ENCODE measurements at places on chromosomes 16 and 17.

DNA sequence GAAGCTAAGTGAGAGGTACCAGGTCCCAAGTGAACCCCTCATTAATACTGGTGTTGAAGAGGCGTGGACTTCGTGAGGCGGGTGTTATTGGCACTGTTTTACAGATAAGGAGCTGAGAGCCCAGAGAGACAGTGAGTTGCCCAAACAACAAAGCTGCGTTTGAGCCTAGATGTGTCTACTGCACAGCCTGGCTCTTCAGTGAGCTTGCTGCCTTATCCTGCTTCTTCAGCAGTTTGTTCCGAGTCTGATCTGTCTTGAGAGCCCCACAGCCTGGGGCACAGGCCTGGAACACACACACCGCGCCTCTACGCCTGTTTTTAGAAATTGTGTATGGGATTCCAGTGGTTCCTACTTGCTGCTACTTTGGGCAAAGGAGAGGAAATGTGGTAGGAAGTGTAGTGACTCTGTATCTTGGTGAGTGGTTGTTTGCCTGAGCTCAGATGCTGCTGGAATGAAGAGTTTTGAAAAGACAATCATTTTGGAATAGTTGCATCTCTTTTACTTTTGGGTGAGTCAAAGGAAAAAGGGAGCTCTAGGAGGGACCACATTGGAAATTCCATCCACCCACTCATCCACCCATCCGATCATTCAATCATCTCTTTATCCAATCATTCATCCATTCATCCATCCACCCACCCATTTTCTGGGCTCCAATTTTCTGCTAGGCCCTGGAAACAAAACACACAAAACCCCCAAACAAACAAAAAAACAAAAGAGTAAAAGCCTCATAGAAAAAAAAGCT, 22.3 kb upstream of the PLCG2 start:
- DNase-seq: no peak

DNA sequence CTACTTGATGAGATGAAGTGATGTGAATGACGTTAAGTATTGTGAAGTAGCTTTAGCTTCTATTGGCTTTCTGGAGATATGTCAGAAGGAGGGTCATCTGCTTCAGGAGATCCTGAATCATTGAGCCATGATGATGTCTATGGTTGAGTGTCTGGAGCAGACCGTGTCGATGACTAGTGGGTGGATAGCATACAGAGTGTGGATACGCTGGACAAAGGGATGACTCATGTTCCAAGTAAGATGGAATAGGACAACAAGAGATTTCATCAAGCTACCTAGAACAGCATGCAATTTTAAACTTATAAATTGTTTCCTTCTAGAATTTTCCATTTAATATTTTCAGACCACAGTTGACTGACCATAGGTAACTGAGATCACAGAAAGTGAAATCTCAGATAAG, 116.1 kb upstream of the RBBP6 start:
- DNase-seq: no peak

DNA sequence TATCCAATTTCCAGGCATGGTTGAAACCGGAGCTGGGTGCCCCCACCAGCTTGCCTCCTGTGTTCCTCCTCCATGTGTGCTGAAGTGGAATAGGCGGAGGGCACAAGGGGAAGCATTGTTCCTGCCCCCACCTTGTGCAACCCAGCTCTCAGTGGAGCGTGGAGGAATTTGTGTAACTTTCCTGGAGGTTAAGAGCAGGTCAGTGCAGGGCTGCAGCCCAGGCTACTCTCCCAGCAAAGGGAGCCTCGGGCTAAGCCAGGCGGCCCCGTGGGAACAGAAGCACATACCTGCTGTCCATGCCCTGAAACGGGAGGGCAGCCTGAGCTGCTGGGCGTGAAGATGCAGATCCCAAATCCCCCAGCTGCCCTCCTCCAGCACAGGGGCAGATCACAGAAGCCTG, 158.8 kb upstream of the LHX1 start:
- DNase-seq: no peak

DNA sequence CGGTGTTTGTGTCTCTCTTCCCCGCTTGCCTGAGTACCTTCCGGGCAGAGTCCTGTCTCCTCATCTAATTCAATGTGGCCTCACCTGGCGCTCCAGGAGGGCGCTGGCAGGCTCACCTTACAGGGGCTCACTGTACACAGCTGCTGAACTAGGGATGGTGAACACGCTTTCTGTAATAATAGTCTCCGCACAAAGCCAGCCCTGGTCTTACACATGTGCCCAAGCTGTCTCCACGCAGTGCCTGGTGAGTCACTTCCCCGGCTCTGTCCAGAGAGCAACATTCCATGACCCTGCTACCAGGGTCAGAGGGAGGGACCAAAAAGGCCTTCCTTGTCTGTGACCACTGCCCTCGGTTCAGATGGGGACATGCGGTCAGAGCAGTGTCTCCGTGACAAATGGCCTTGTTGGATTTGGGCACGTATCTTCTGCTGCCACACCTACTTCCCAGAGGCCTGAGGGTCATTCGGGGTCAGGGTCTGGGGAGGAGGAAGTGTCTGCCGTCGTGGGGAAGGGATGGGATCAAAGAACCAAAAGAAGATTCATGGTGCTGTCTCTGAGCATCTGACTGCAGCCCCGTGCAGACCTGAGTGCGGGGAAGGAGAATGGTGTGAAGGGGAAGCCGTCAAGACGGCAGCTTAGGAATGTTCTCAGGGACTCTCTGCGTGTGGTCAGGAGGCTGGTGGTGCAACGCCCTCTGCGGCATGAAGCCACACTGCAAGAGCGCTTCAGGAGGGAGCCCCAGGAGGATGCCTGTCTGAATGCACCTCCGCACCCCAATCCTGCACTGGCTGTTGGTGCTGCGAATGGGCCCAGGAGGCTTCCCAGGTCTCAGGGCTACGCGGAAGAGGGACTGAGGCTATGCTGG, 68.8 kb downstream of the IL21R start:
- no peak for DNase-seq

- peak; percentile 49 for DNase-seq
Measured at GRCh38 chr17:42554250-42555121, 1.8 kb downstream of the HSD17B1 start.

- DNase-seq: no peak
Measured at GRCh38 chr17:47315451-47316266, 8.1 kb upstream of the EFCAB13 start.

DNA sequence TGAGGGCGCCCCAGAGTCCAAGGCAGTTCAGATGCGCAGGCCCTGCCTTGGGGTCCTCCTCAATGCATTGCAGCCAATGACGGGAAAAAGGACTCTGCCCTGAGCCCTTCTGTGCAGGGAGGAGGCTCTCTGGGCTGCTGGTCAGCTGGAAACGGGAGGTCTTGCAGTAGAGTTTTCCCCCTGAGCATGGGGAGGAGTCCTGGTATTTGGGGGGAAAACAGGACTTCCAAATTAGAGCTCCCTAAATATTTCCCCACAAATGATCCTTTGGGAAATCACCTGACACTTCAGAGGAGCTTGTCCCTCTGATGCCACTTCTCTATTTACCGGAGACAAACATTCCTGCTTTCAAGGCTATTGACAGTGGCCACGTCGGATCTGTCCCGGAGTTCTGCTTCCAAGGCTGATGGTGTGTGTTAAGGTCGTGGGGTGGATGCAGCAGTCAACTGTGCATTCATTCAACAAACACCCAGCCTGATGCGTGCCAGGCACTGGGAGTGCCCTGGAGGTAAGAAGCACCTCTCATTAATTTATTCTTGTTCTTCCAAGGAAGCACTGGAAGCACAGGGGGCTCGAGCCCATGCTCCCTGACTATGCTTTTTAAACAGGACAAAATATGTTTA, 73.0 kb upstream of the DNAH17 start:
- DNase-seq: no peak

- no peak for DNase-seq
Measured at GRCh38 chr16:11004351-11004750, 60.0 kb downstream of the CLEC16A start.

DNA sequence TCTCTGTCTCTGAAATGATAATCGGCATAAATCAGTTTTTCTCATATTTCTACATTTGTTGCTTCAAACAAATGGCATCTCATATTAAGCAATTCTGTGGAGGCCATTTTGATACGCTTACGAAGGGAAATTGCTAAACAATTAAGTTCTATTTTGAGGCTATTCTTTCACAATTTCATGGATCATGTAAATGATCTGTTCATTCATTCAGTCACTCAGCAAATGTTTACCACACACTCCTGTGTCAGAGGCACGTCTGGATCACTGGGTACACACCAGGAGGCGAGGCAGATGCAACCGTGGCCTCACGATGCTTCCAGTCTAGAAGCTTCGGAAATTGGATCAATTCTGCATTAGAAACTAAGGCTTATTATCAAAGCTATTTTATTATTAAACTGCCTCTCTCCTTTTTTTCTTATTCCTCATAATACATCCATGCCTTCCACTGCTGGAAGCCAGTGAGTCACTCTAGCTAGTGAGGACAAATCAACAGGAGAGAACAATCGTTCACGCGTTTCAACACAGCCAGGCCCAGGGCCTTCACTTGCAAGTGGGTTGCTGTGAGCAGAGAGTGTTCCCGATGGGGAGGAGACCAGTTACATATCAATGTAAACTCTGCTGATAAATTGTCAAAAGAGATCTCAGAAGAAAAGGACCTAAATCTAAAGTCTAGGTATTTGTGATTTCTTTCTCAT, 11.3 kb upstream of the SLC39A11 start:
- DNase-seq: no peak

DNA sequence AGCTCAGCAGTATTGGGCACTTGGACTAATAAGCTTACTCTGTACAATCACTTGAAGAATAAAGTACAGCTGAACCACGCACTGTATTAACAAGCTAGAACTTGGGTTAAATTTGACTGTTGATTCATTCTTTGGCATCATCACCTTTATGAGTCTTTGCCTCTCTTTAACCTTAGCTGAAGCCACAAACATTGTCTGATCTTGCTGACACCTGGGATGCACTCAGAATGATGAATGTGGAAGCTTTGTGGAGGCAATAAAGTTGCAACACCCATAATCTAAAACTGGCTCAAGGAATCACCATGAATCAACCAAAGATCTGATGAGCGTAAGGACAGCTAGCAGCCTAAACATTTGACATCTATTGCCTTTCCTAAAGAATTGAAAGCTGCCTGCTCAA, 590.6 kb upstream of the SOX9 start:
- DNase-seq: no peak

GRCh38 chr16:78570399-78571141, 471.1 kb downstream of the WWOX start:
- no peak for DNase-seq

DNA sequence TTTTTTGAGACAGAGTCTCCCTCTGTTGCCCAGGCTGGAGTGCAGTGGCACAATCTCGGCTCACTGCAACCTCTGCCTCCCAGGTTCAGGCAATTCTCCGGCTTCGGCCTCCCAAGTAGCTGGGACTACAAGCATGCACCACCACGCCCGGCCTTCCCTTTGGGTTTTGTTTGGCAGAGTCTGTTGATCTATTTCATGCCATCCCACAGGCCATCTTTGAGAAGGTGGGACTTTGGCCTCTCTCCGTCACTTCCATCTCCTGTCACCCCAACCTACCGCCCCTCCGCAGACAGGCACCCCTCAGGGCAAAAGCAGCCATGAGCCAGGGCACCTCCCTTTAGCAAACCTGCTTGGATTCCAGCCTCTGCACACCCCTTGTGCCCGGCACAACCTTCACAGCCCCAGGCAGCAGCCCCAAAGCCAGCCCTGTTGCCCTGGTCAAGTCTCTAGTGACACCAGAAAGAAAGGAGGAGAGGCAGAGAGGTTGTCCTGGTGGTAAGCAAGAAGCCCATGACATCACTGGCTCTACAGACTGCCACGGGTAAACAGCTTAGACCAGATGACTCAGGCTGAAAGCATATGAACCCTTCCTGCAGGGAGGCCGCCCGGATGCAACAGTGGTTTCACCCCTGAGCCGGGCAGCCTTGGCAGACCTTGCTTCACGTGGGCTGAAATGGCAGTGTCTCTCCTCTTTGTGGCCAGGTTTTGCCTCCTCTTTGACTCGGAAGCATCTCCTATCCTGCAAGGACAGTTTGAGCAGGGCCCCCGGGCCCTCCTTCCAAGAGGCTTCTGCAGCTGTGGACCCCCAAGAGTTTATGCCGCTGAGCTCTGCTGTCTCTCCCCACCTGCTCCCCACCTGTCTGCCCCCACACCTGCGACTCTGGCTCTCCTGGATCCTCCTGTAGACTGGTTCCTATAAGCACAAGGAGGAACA, 8.1 kb upstream of the TIMP2 start:
- DNase-seq: no peak

GRCh38 chr16:14194721-14195120, 123.6 kb downstream of the MRTFB start:
- no peak for DNase-seq

- DNase-seq: no peak
Measured at GRCh38 chr17:47855737-47856136, 4.8 kb upstream of the SP6 start.

- DNase-seq: no peak
Measured at GRCh38 chr17:56638591-56639051, 45.1 kb downstream of the NOG start.

DNA sequence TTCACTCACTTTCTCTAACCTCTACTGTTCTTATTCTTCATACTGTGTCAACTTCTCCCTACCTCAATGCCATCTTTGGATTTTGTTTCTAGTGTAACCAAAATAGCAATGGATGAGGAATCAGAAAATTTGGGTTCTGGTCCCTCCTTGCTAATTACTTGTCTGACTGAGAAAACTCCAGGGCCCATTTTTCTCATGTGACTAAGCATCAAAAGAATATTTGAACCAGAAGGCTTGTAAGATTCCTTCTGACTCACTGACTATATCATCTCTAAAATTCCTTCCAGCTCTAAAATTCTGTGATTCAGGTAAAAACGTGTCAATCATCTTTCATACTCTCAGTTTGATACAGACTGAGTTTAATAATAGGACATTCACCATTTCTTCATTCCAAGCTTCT, 57.9 kb downstream of the BRIP1 start:
- DNase-seq: no peak

- no peak for DNase-seq
Measured at GRCh38 chr17:70544317-70544716, 375.0 kb downstream of the KCNJ2 start.

- DNase-seq: no peak
Measured at GRCh38 chr16:31072540-31073141, 1.4 kb downstream of the ZNF668 start.

- no peak for DNase-seq
Measured at GRCh38 chr16:25041471-25041870, 26.3 kb upstream of the ARHGAP17 start.

GRCh38 chr17:37399265-37399803, 7.3 kb downstream of the ACACA start:
- DNase-seq: no peak

GRCh38 chr17:66002812-66003211, 189.1 kb downstream of the CEP112 start:
- no peak for DNase-seq

- DNase-seq: no peak
Measured at GRCh38 chr16:70395345-70395901, 43.5 kb downstream of the ST3GAL2 start.

DNA sequence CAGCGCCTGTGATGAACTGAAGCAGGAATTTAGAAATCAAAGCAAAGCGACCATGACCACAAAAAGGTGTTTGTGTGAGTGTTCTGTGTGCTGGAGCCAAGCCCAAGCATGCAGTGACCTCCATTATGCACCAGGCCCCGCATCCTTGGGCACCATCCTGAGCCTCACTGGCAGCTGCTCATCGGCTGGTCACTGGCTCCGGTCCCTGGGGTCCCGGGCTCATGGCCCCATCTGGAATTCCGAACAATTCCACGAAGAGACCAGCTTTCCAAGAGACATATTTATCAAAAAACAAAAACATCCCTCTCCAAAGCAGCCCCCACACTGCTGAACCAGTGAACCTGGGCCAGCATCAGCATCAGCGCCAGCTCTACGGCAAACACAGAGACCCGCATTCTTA, 15.2 kb upstream of the ZNF469 start:
- no peak for DNase-seq
